ENCODE measurements at places on chromosomes 12 and 14.

DNA sequence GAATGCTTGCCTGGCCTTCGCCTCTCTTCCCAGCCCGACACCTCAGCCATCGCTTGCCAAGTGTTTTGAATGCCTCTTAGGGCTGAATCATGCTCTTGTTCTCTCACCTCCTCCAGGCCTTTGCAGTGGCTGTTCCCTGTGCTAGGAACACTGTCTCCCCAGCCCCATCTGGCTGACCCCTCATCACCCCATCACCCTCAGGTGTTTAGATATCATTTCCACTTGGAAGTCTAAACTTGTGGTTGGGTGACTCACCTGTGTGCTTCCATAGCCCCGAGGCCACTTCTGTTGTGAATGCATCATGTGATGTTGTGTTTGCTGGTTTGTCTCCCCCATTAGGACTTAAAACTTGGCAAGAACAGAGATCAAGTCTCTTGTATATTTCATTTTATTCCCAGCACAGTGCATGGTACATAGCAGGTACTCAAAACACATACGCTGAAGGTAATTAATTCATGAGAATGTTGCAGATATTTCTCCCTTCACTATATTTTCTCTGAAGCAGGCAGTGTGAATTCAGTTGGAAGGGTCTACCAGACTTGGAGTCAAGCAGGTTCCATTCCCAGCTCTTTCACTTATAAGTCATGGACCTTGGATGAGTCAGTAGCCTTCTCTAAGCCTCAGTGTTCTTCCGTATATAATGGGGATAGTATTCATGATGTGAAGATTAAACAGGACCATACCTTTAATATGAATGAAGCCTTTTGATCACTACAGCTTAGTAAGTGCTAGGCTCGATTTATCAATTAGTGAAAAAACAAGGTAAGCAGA, 67.8 kb downstream of the HRK start:
- no peak for DNase-seq

GRCh38 chr12:3217683-3218079, 140.5 kb downstream of the TSPAN9 start:
- DNase-seq, result no peak

DNA sequence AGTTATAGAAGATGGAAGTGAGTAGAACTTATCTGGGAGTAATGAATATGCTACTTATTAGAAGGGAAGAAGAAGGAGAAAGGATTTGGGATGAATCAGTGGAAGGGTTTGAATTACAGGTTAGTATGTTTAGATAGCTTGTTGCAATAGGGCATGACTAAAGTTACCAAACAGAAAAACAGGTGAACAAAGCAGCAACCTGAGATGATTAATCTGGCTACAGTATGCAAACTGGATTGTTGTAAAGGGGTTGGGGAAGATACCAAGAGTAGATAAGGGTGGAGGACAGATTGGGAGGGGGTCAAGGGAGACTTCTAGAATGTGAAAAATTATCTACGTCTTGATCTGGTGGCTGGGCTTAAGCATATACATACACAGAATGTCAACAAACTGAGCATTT, 73.4 kb upstream of the CLEC14A start:
- no peak for DNase-seq

GRCh38 chr12:88063375-88063774, 34.2 kb upstream of the C12orf50 start:
- no peak for DNase-seq

- no peak for DNase-seq
Observed at GRCh38 chr12:52655720-52656124, 3.7 kb upstream of the KRT2 start.

DNA sequence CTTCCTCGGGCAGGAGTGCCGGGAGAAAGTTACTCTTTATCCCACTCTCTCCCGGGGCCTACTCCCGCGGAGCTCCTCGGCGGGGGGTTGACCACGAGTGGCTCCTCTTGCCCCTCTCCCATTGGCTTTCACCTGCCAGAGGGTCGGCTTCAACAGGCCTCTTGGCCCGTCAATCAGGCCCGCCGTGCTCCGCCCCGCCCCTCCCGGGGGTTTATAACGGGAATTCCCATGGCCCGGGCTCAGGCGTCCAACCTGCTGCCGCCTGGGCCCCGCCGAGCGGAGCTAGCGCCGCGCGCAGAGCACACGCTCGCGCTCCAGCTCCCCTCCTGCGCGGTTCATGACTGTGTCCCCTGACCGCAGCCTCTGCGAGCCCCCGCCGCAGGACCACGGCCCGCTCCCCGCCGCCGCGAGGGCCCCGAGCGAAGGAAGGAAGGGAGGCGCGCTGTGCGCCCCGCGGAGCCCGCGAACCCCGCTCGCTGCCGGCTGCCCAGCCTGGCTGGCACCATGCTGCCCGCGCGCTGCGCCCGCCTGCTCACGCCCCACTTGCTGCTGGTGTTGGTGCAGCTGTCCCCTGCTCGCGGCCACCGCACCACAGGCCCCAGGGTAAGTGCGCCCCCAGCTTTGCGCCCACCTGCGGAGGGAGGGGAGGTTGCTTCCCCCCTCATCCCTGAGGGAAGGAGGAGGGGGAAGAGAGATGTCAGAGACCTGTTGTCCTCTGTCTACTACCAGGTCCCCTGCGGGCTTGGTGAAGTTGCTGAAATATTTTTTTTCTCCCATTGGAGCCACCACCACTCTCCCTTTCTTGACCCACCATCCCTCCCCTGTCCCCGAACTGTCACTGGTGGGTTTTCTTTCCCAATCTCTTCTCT, at the start of gene SMOC1:
Gene SMOC1, plus strand, starts transcription at position 242 of the 869 bp plus-strand sequence. Its CDS starts 263 bp downstream, at position 505.
- DNase-seq, result peak; percentile 40

DNA sequence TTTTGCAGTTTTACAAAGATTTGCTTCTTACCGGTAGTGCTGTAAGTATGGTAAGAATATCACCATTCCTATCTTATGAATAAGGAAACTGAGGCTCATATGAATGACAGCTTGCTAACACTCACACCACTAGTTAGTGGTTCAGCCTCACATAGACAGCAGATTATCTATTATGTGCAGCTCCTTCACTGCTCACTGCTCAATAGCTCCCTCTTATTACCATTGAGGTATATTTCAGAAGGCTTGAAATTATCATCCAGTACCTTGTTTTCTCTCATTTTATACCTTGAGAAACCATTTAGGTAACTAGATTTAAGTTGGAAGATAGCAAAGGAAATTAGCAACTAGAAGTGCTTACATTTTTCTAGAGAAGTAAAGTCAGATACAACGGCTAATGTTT, 15.5 kb downstream of the RIC8B start:
- DNase-seq, result no peak

GRCh38 chr12:32896432-32897280, at the start of gene PKP2:
TSS of gene PKP2 (minus strand) at chr12:32896777. CDS start at chr12:32896731, 46 bp downstream.
- peak; percentile 47 for DNase-seq

Data from iPS DF 19.7 (cell line).